Immature natural killer cell (primary cell): ENCODE measurements at places on chromosomes 12 and 14.

DNA sequence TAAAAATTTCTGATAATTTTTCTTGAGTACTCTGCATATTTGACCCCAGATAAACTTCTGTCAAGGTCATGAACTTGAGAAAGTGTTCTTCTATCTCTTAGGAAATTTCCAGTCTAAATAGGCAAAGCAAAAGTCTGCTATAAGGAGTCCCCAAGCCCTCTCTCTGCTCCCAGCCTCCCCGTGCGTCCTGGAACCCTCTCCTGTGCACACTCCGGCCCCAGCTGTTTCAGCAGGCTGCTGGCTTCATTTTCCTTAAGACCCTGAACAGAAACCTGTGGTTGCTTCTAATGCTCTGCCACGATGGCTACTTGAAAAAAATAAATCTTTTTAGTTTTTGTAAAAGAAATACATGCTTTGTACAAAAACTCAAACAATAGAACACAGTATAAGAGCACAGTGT is 14.7 kb downstream of the KRT2 start:
- no peak overlapping the region for H3K4me3 ChIP-seq
- no peak for DNase-seq
- H3K27me3 ChIP-seq: peaks cover 10% of the 10 kb centered on the region
- no peak overlapping the region for H3K27ac ChIP-seq

DNA sequence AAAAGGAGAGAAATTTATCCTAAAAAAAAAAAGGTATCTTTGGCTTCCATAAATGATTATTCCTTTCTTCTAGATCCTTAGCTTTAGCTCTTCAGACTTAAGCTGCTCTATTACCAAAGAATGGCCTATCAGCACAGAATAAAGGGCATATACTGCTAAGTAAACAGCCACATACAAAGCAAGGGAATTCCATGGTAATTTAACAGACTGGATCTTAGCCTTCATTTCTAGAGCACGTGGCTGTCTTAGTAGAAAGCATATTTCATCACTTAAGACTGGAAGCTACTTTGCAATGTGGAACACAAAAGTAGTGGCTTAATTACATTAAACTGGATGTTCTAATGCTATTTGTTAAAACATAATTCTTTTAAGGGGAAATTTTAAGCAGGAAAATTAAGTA is 23.1 kb downstream of the TMED10 start:
- no peak for DNase-seq
- H3K4me3 ChIP-seq: no peak overlapping the region
- peaks cover 40% of the 10 kb centered on the region for H3K4me1 ChIP-seq
- H3K36me3 ChIP-seq: peaks cover 4% of the 10 kb centered on the region
- H3K27ac ChIP-seq: no peak overlapping the region

DNA sequence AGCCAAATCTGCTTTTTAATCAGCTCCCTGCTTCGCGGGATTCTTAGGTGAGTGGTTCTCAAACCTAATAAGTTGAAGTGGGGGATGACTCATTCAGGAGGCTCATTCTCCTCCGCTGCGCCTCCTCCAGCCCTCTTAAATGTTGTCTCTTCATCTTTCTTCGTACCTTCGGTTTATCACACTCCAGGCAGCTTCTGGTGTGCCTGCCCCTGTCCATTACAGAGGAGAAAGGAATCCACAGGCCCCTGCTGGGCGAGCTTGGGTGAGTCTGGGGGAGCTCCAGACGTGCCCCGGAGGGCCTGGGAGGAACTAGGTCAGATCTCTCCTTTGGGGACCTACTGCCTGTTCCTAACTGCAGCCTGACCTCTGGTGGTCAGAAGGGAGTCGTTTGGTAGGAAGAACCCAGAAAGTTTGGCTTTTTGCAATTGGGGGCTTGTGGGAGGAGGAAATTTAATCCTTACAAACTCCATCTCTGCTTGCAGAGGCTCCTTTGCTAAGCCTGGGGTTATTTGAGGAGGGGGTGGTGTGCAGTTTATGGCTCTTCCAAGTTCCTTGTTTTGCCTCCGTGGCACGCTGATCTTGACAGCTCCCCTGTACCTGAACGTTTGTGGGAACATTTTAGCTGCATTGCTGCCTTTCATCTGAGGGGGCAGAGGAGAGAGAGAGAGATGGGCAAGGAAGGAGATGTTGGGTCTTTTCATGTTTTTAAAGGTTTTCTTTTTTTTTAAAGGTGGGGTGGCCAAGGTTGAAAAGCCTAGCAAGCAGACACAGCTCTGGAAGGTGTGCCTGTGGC is 84.1 kb upstream of the GNG2 start:
- peaks cover 10% of the 10 kb centered on the region for H3K4me1 ChIP-seq
- no peak overlapping the region for H3K27ac ChIP-seq
- H3K36me3 ChIP-seq: no peaks in the 10 kb centered on the region
- H3K4me3 ChIP-seq: no peak overlapping the region
- DNase-seq: peak; percentile 32
- H3K27me3 ChIP-seq: peaks cover 3% of the 10 kb centered on the region

- no peak overlapping the region for H3K4me3 ChIP-seq
- H3K4me1 ChIP-seq: no peaks in the 10 kb centered on the region
- H3K27me3 ChIP-seq: no peaks in the 10 kb centered on the region
- peaks cover 43% of the 10 kb centered on the region for H3K36me3 ChIP-seq
- no peak for DNase-seq
Measured at GRCh38 chr12:10901427-10901826, 7.9 kb downstream of the TAS2R13 start.

DNA sequence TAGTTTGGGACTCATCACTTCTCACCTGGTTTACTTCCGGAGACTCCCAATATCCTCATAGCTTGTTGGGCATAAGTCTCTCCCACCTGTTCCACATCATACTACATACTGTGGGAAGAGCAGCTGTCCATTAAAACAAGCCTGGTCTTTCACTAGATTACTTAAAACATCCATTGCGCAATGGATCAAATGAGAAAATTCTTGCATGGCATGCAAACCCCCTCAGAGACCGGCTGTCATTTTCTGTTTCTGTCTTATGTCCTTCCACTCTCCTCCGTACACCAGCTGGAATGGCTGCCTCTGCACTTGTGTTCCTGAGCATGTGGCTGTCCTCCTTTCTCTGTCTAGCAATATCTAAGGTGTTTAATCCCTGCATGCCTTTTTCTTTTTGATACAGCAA is 265.6 kb downstream of the TMEM117 start:
- no peak for DNase-seq
- no peaks in the 10 kb centered on the region for H3K4me1 ChIP-seq
- H3K27me3 ChIP-seq: no peaks in the 10 kb centered on the region
- H3K36me3 ChIP-seq: peaks cover 3% of the 10 kb centered on the region
- H3K27ac ChIP-seq: no peak overlapping the region
- H3K4me3 ChIP-seq: no peak overlapping the region

GRCh38 chr14:52029881-52030280 is 39.0 kb downstream of the NID2 start:
- H3K27ac ChIP-seq: no peak overlapping the region
- no peak for DNase-seq
- H3K4me3 ChIP-seq: no peak overlapping the region
- H3K4me1 ChIP-seq: no peaks in the 10 kb centered on the region

DNA sequence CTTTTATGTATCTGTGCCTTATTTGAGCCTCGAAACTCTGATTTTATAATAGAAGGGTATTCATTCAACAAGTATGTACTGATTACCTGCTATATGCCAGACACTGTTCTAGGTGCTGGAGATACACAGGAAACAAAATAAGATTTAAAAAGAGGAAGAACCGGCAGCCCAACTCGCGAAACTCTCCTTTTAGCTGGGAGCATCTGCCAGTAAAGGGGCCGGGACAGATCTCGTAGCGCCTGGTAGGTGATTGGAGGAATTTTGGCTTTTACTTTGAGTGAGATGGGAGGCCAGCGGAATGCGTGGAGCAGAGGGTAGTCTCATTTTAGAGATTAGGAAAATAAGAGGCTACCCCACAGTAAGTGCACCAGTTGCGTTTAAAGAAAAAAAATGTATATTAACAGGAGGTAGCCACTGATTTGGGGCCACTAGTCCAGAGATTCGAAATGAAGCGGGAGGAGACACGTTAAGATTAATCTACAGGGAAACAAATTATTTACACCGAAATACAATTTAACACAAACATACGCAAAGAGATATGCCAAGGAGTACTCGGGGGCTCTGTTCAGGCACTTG is 520 bp upstream of the MON2 start:
- peak overlapping the region; percentile 99 for H3K4me3 ChIP-seq
- H3K27me3 ChIP-seq: peaks cover 18% of the 10 kb centered on the region
- H3K4me1 ChIP-seq: peaks cover 31% of the 10 kb centered on the region
- peak overlapping the region; percentile 95 for H3K27ac ChIP-seq

- H3K27me3 ChIP-seq: peaks cover 22% of the 10 kb centered on the region
- H3K36me3 ChIP-seq: no peaks in the 10 kb centered on the region
- H3K27ac ChIP-seq: peak overlapping the region; percentile 71
- H3K4me1 ChIP-seq: peaks cover 45% of the 10 kb centered on the region
- no peak overlapping the region for H3K4me3 ChIP-seq
Measured at GRCh38 chr12:108860443-108860842, 3.1 kb upstream of the SSH1 start.

GRCh38 chr14:34436960-34437728 is 24.9 kb downstream of the SPTSSA start:
- peaks cover 4% of the 10 kb centered on the region for H3K36me3 ChIP-seq
- no peak overlapping the region for H3K27ac ChIP-seq
- no peak overlapping the region for H3K4me3 ChIP-seq
- H3K4me1 ChIP-seq: peaks cover 5% of the 10 kb centered on the region

DNA sequence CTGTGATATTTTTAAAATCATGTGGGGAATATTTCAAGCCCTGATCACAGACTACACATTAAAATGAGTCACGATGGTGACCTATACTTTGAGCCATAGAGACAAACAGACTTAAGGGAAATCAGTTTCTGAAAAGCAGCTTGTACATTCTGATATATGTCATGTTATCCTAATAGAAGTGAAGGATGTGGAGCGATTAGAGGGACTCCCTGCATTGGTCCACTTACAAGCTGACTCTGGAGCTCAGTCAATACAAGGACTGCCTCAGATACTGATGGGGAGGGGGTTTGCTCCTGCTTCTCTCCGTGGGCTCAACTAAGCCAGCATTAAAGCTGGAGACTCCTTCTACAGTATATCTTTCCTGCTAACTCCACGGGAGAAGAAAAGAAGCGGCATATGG is 173.5 kb downstream of the ALG10B start:
- no peak overlapping the region for H3K4me3 ChIP-seq

DNA sequence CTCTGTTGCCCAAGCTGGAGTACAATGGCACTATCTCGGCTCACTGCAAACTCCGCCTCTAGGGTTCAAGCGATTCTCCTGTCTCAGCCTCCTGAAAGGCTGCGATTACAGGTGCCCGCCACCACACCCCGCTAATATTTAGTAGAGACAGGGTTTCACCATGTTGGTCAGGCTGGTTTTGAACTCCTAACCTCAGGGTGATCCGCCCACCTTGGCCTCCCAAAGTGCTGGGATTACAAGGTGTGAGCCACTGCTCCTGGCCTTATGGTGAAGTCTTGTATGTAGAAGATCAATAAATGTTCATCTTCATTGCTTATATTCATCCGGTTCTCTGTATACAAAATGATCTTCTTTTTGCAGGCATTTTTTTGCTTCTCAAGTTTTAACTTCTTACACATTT is 47.8 kb downstream of the MDM2 start:
- H3K4me3 ChIP-seq: no peak overlapping the region
- H3K27ac ChIP-seq: no peak overlapping the region
- H3K36me3 ChIP-seq: no peaks in the 10 kb centered on the region
- no peaks in the 10 kb centered on the region for H3K4me1 ChIP-seq

DNA sequence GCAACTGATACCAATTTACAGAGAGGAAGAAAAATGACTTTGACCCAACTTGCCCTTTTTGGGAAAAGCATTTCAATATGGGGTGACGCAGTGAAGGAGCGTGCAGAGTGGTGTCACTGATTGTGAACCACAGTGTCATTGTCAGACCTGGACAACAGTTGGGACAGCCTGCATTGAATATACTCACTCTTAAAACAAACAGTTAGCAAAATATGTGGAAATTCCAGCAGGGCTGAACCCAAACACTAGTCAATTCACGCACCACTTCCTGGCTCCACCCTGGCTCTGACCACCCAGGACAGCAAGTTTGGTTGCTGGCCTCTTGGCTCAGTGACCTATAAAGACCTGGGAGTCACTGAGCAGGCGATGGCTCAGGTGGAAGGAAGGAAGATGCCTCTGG is 61.3 kb downstream of the NOS1 start:
- H3K36me3 ChIP-seq: no peaks in the 10 kb centered on the region
- H3K27ac ChIP-seq: no peak overlapping the region
- DNase-seq: no peak
- H3K4me3 ChIP-seq: no peak overlapping the region
- H3K4me1 ChIP-seq: no peaks in the 10 kb centered on the region
- H3K27me3 ChIP-seq: no peaks in the 10 kb centered on the region

DNA sequence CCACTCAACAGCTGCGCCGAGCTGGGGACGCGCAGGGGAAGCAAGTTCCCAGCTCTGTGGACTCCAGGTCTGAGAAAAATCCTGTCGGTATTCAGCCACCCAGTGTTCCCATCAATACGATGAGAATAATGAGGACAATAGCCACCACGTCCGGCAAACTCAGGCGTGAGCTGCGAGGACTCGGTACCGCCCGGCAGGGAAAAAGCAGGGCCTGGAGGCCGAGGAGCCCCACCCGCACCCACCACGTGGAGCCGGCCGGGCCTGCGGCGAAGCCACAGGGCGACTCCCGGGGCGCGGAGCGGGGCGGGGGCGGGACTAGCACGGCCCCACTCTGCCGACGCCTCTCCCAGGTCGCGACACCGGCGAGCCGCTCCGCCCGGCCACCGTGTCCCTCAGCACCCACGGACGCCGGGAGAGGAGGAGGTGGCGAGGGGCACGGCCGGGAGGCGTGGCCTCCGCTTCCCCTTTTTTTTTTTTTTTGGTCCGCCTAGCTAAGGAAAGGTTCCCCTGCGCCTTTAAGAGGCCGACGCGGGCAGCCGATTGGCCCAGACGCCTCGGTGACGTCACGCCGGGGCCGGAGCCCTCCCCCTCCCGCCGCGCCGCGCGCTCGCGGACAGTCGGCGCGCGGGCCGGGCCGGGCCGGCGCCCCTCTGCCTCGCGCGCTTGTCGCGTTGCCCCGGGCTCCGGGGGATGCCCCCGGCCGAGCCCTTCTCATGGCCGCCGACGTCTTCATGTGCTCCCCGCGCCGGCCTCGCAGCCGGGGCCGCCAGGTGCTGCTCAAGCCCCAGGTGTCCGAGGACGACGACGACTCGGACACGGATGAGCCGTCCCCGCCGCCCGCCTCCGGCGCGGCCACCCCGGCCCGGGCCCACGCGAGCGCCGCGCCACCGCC is at the start of gene MLXIP:
TSS of gene MLXIP (plus strand) at position 616 of the 892 bp plus-strand sequence. CDS start at position 714, 98 bp downstream.
- peak within 1 kb of the TSS; percentile 82 for H3K4me3 ChIP-seq
- H3K4me1 ChIP-seq: peaks cover 47% of the 10 kb centered on the region
- H3K27ac ChIP-seq: peak within 1 kb of the TSS; percentile 87

GRCh38 chr12:58819345-58819744 is 101.0 kb downstream of the LRIG3 start:
- H3K4me3 ChIP-seq: no peak overlapping the region
- H3K27ac ChIP-seq: no peak overlapping the region
- no peaks in the 10 kb centered on the region for H3K36me3 ChIP-seq
- H3K27me3 ChIP-seq: no peaks in the 10 kb centered on the region

DNA sequence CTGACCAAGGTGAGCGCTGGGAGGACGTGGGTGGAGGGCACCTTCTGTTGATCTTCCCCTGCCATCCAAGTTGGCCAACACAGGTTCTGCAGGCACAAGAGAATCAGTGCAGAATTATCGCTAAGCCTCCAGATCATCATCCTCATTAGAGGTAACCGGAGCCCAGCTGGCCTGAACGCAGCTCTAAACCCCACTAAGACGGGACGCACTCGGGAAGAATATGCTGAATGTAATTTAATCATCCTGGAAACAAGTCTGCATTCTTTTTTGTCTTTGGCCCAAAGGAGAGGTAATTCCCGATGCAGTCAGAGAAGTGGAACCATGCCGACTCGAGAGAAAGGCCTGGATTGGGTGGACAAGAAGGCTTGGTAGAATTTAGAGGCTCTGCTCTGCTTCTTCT is 111.0 kb upstream of the GSC start:
- DNase-seq: no peak
- H3K4me3 ChIP-seq: no peak overlapping the region
- H3K27me3 ChIP-seq: peaks cover 3% of the 10 kb centered on the region
- no peaks in the 10 kb centered on the region for H3K36me3 ChIP-seq
